ENCODE measurements at places on chromosomes 7 and 10.

GRCh38 chr10:131204406-131205152 lies 106.9 kb downstream of the TCERG1L start:
- no peak for DNase-seq

DNA sequence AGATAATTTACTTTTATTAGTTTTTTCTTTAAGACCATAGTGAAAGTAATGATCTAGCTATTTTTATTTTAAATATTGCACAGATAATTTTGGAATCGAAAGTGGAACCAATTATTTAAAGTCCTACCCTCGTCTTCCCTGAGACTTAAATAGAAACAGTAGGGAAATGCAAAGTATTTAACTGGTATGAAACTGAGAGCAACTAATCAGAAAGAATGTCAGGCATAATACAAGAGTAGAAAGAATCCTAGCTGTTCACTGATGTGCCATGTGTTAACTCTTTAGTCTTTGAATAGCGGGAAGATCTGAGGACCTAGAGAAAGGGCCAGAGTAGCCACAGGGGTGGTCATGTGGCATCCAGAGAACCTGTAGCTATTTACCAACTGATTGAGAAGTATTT lies 630.0 kb downstream of the NRG3 start:
- no peak for DNase-seq

- no peak for DNase-seq
These were observed 35.7 kb downstream of the ZCCHC24 start for GRCh38 chr10:79409726-79410085.

- no peak for DNase-seq
These were observed 513.8 kb downstream of the MAGI2 start for GRCh38 chr7:78939669-78940068.

- no peak for DNase-seq
These were observed 3.1 kb upstream of the PLPP4 start for GRCh38 chr10:120453886-120454285.

DNA sequence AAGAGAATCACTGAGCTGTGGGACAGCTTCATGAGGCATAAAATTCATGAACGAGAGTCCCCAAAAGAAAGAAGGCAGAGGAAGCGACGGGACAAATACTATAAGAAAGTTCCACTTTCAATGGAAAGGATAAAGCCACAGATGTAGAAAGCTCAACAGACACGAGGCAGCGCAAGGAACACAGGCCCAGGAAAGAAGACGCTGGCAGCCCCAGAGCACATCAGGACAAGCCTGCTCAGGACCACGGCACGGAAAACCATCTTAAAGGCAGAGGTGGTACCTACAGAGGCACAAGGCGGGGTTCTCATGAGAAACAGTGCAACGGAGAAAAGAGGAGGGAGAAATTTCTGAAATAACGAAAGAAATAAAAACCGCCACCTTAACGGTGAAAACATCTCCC lies 273.4 kb downstream of the MAD1L1 start:
- no peak for DNase-seq

- no peak for DNase-seq
These were observed 441.9 kb upstream of the LRRTM3 start for GRCh38 chr10:66483966-66484365.

GRCh38 chr7:90605055-90605454 lies 8.9 kb downstream of the CDK14 start:
- DNase-seq = peak; percentile 37
